ENCODE measurements at places on chromosomes 2 and 18.

GRCh38 chr2:20440001-20440560, 6.8 kb upstream of the RHOB start:
- no peak for DNase-seq

DNA sequence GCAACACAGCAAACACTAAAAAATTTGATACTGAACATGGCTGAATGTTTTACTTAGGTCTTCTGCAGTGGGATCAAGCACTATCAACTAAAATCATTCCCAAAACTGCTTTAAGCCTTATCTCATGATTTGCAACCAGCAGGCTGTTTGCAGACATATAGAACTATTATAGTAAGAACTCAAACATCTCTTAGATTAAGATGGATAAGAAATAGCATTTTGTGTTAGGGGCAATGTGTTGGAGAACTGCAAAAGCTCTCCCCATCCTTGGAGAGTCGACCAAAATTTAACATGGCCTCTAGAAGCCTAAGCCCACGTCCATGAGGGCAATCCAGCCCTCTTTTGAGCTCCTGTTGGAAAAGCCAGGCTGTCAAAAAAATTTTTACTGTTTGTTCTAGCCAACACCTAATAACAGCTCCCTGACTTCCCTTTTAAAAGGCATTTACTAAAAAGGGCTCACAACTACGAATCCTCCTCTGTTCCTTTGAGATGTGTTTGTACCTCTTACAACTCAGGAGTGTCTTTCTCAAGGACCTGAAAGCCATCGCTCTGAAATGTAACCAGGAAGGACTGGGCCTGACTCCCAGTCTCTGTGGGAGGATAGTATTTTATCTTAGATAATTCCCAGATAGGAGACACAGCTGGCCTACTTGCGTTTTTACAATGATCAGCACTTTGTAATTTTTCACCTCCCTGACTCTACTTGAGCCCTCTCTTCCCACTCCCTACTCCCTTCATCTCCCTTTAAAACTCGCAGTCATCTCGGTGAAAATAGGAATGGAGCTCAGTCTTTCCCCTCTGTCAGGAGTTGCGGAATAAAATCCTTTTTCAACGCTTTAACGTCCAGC, 1.4 kb downstream of the KRCC1 start:
- DNase-seq = no peak

DNA sequence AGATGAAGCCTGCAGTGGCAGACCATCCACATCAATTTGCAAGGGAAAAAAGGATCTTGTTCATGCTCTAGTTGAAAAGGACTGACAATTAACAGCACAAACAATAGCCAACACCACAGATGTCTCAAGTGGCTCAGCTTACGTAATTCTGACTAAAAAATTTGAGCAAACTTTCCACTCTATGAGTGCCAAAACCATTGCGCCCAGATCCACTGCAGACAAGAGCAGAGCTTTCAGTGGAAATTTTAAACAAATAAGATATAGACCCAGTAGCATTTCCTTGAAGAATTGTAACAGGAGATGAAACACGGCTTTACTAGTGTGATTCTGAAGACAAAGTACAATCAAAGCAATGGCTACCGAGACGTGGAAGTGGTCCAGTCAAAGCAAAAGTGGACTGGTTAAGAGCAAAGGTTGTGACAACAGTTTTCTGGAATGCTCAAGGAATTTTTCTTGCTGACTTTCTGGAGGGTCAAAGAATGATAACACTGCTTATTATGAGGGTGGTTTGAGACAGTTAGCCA, 12.0 kb upstream of the ZNF396 start:
- no peak for DNase-seq

- DNase-seq = no peak
Measured at GRCh38 chr18:63409301-63409700, 13.0 kb downstream of the VPS4B start.

GRCh38 chr2:128258218-128258617, 60.5 kb downstream of the HS6ST1 start:
- DNase-seq = no peak

DNA sequence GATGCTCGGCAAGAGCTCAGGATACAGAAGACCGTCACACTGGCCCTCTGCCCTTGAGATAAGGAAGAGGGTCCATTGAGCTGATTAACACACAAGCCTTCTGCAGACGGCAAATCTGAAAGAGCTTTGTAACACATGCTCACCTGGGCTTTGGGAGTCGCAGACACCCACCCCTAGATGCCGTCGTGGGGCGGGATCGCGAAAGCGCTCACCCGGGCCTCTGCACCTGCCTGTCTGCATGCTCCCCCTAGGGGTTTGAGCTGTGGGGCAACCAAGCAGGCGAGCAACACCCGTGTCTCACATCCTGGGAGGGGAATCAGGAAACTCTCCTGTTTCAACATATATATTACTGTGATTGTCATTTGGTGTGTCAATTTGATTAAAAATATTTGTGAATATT, 99.8 kb upstream of the KCNH7 start:
- DNase-seq = no peak

GRCh38 chr18:63284173-63284799, 35.3 kb downstream of the BCL2 start:
- no peak for DNase-seq

- peak; percentile 75 for DNase-seq
Measured at GRCh38 chr2:84314901-84315330, 144.2 kb downstream of the SUCLG1 start.

GRCh38 chr2:203708846-203709396, 2.5 kb downstream of the CD28 start:
- no peak for DNase-seq

GRCh38 chr18:77572537-77572936, 322.9 kb downstream of the GALR1 start:
- DNase-seq = no peak
